ENCODE measurements at places on chromosomes 3 and 15.

DNA sequence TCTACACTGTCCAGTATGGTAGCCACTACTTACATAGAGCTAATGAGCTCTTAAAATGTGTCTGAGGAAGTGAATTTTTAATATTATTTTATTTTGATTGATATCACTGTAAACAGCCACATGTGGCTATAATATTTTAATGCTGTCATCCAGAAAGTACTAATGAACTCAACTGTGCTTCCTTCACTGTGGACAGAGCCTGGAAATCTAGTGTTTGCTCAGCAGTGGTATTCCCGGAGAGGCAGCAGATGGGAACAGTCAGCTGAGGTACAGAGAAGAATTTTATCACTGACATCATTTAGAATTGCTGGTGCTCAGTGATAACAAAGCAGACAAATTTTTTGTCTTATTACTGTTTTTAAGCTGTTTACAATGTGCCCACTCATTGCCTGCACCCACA lies 68.7 kb upstream of the ACP3 start:
- DNase-seq: no peak

GRCh38 chr3:180926526-180926925 lies 14.1 kb downstream of the FXR1 start:
- no peak for DNase-seq

- no peak for DNase-seq
Measured at GRCh38 chr3:13111173-13111872, 38.1 kb upstream of the IQSEC1 start.

- no peak for DNase-seq
Measured at GRCh38 chr3:148513096-148513543, 184.6 kb upstream of the AGTR1 start.

GRCh38 chr3:42844412-42844713 lies 31.3 kb downstream of the CYP8B1 start:
- no peak for DNase-seq

All from DMS 273 treated with DMSO at 0.1 percent for 48 hours (cell line).